ENCODE measurements at places on chromosomes 3 and 15.

DNA sequence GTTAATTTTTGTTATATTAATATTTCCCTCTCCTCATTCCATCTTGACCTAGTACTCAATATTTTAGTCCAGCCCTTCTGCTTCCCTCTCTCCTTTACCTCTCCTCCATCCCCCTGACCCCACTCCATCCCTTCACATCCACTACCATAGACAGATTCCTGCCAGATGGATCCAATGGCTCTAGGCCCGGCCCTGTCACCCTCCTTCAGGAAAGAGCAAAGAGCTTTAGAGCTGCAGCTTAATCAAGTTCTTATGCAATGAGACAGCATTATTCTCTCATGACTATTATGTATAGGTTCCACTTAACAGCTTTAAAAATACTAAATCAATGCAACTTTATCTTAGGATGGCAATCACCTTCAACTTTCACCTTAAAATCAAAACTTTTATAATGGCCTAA lies 200.7 kb upstream of the TTC14 start:
- no peak for DNase-seq

DNA sequence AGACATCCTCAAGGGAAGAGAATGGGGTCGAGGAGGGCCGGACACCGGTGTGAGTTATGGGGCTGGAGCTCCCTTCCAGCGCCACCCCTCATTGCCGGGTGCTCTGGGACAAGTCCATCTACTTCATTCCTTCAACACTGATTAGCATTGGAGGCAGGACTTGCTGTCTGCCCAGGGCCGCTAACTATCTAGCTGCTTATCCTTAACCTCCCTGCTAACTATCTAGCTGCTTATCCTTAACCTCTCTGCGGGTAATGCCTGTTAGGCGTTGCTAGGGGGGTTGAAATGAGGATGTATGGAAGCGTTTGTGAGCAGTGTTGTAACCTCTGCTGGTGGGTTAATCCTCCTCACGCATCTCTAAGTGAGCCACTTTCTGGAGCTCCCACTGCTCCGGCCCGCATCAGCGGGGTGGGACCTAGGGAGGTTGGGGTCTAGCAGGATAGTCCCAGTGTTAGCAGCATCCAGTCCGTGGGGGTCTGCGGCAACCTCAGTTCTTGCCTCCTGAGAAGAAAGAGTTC lies 10.9 kb upstream of the CHAC1 start:
- no peak for DNase-seq

GRCh38 chr3:143548393-143548792 lies 299.9 kb downstream of the SLC9A9 start:
- DNase-seq: no peak

- no peak for DNase-seq
Measured at GRCh38 chr3:94607778-94608177, 544.9 kb downstream of the NSUN3 start.

DNA sequence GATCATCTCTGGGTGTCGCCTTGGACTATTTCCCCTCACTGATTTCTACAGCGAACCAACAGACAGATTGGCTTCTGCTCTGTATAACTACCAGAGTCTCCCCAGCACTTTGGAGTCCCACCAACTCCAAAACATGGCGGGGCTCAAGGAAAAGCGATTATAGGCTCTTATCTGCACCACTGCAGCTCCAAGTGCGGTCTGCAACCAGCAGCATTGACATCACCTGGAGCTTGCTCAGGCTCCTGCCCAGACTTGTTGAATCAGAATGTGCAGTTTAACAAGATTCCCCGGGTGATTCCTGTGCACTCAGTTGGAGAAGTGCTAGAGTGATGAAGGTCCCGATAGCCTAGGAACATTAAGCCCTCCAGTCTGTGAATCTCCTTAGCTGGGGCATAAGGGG lies 9.0 kb downstream of the CCK start:
- DNase-seq: no peak

All from activated T-helper 1 cell treated with anti-CD3 and anti-CD28 coated beads, Interleukin-12 subunit alpha, Interleukin-12 subunit beta, Interleukin-2, Interleukin-4 antibody, amounts not matched to agents 30 ng/mL and 10 ng/mL and 1 ng/mL, durations not matched to agents 14 hours and 24 hours and 36 hours (primary cell).